ENCODE measurements at places on chromosomes 4 and X.
A peak's percentile ranks its signal among the peaks of the same experiment; 100 is the strongest.

- peak; percentile 36 for DNase-seq
These were observed 12.2 kb upstream of the TMEM128 start for GRCh38 chr4:4260185-4260751.

DNA sequence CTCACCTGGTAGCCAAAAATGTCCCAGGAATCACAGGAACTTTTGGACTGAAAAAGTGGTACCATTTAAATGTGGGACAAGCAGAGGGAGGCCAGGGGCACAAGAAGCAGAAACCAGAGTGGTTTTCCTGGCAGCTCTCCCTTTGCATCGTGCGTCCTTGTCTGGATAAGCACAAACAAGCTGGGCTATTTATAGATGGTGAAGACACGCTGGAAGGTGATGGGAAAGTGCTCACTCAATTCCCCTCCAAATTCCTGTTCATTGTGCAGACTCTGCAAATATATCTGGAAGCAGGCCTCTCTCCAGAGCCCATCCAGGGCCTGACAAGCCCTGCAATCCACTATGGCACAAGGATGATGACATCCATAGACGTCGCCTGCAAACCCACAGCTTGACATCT lies 63.6 kb upstream of the MAP3K15 start:
- DNase-seq, result no peak

- no peak for DNase-seq
These were observed 1.7 kb upstream of the KCNE5 start for GRCh38 chrX:109626637-109627036.

- no peak for DNase-seq
These were observed 114.1 kb upstream of the HHIP start for GRCh38 chr4:144531841-144532240.

DNA sequence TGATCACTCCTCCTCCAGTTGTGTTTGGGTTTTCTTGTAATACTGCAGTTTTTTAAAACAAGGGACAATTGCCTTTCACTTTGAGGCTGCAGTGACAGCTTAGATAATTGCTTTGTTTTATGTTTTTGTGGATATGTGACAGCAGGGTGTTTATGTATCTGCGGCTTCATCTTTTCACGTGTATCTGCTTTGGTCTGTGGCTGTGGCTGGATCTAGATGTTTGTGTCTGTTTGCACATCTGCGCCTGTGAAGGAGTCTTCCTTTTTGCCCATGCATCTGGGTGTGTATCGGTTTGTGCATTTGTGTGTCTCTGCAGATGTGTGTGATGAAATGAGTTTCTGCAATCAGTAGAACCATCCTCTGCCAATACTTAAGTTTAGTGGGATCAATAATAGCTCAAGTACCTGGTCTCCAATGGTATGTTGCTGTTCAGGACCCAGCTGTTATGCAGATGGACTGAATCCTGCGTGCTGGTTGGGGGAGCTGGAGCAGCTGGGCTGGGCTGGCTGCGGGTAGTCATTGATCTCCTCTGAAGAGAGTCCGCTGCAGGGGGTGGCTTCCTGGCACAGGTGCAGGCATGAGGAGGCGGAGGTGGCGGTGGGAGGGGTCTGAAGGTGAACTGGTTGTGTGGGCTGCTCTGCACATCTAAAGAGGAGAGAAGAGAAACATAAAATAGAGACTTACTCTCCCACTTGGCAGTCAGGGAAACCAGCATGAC lies 390.3 kb downstream of the SH2D1A start:
- DNase-seq, result no peak

DNA sequence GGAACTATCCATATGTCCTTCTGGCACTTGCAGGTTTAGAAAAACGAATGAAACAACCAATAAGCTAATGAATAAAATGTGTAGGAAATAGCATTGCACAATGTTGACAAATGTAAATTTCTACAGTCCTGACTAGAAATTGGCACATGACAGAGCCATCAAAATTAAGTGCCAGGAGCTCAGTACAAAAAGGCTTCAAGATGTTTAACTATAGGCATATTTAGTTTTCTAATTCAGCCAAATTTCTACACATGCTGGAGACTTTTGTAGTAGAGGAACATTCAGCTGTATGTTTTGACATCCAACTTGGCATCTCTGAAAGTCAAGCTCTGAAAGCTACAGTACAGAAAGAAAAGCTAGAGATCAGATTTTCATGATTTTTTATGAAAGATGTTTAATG lies 1999.4 kb upstream of the AGA start:
- DNase-seq, result no peak

- no peak for DNase-seq
These were observed 209.9 kb downstream of the CPE start for GRCh38 chr4:165588534-165589315.

GRCh38 chrX:12930150-12930549 lies 23.7 kb downstream of the TLR8 start:
- no peak for DNase-seq

DNA sequence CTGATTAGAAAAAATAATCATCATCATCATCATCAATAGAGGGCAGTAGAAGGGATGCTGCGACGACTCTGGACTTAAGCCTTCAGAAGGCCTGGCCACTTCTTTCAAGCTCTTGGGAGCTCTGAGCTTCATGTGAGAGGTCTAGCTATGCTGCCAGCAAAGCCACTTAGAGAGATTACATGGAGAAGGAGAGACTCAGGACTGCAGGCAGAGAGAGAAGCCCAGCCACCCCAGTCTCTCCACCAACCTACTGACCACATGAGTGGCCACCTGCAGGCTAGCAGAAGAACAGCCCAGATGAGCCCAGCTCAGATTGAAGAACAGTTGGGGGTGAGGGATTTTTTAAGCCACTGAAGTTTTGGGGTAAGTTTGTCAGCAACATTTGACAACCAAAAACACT lies 17.1 kb upstream of the TMEM150C start:
- no peak for DNase-seq

- no peak for DNase-seq
These were observed 1350.0 kb downstream of the ADGRL3 start for GRCh38 chr4:62550121-62550520.

- DNase-seq, result peak; percentile 40
These were observed 1.3 kb upstream of the CITED1 start for GRCh38 chrX:72306851-72307645.
